Occipital lobe (tissue), 3 donors: ENCODE measurements at places on chromosomes 2 and 18. TPM values are rescaled to one million over a fixed set of nuclear protein-coding genes. Genes with fewer than 3 reads are reported as not detected.

DNA sequence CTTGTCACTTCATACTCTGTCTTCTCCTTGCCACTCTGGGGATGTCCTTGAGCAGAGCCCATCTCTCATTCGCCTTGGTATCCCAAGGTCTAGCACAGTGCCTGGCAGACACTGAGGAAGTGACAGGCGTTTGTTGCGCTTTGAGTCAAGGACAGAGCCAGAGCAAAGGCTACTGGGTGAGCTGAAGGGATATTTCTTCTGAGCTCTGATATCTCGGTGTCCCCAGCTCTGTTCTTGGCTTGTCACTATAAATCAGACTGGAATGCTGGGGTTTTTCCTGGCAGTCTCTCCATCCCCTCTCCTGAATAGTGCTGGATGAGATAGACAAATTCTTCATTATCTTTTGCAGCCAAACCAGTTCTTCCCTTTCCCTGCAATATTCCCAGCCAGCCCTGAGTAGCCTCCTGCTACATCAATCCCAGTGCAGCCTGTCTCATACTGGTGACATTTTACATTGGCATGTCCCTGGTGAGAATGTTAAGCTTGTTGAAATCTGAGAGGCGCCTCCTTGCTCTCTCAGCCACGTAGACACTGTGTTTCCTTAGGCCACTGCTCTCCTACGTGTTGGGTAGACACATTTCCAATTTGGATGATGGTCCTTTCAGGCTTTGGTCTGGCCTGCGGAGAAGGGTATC is 61.7 kb downstream of the CTIF start:
- DNase-seq, result no peak

GRCh38 chr2:156004459-156004858 is 328.1 kb downstream of the NR4A2 start:
- DNase-seq, result no peak

The TRABD2A gene
- 1.1 TPM for total RNA-seq

- no peak for DNase-seq
These were observed 23.3 kb downstream of the MARCHF7 start for GRCh38 chr2:159735648-159736047.

GRCh38 chr2:118457951-118458350 is 369.7 kb downstream of the INSIG2 start:
- DNase-seq, result no peak

DNA sequence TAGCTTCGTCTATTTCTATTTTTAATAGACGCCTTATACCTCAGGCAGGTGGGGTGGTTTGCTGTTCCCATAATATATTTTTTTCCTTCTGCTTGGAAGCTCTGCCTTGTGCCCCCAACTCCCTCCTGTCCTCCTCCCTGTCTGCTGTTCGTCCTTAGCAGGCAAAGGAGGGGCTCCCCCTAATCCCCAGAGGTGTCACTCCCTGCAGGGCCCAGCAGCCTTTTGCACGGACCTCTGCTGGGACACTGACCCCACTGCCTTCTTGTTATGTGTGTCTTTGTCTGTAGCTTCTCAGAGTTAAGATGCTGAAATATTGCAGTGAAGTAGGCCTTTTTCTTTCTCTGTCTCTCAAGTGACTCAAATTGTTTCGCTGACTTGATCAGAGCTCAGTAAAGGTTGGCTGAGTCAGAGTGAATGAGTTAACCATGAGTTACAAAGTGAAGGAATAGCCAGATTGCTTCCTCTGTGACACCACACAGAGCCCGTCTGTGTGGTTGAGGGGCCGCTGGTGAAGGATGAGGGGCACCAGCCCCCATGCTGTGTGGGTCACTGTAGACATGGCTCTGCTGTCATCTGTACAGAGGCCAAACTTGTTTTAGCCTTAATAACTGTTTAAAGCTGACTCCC is 47.7 kb downstream of the PRKCE start:
- DNase-seq, result no peak

GRCh38 chr18:70464343-70465114 is 175.7 kb downstream of the SOCS6 start:
- DNase-seq, result peak; percentile 42

DNA sequence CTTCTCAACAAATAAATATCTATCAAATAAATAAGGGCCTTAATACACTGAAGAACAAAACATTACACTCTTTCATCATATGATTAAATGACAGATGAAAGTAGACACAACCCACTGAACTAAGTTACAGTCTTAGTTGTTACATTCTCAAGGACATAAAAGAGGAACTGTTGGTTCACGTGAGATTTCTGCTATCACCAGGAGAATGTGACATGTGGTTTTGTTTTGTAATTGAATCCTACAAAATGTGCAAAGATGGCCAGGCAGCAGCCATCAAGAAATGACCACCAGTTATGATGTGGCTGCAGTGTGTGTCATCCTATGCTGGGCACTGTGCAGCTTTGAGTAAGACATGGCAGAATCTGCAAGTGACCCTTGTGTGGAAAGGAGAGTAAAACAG is 310.6 kb upstream of the PIK3C3 start:
- no peak for DNase-seq

DNA sequence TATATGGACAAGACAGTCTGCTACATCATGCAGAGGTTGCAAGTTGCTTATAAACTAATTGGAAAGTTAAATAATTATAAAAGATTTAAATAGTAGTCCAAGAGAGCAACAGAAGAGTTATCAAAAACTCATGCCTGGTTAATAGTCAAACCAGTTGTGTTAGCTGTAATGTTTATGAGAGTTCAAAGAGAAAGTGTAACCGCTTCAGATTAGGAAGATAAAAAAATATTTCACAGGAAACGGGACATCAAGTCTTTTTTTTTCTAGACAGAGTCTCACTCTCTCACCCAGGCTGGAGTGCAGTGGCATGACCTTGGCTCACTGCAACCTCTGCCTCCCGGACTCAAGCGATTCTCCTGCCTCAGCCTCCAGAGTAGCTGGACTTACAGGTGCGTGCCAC is 34.6 kb upstream of the RNF125 start:
- no peak for DNase-seq
